Uterus (tissue), 4 donors: ENCODE measurements at places on chromosomes 5 and 9.

- no peak for DNase-seq
These were observed 6.9 kb downstream of the CAMK4 start for GRCh38 chr5:111231119-111231518.

DNA sequence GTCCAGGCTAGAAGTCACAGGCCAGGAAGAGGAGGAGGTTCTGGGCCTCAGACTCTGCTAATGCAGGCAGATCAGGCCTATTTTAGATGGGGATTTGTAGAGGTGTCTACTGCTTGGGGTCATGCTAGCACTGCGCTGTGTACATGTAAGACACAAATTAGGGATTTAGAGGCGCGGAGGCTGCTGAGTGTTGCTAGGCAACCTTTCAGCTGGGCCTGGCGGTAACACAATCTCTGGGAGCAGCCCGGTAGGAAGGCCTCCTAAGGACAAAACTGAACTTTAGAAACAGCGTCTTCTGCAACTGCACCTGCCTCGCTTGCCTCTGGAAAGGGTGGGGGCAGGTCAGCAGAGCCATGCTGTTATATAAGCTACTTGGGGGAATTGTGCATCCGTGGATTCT, 147.9 kb downstream of the MACROH2A1 start:
- DNase-seq: peak; percentile 3

- no peak for DNase-seq
These were observed 673.9 kb upstream of the RGMB start for GRCh38 chr5:98099448-98100105.

GRCh38 chr9:107464516-107464915, 25.1 kb downstream of the KLF4 start:
- DNase-seq: no peak

GRCh38 chr9:80076162-80076561, 504.4 kb downstream of the TLE4 start:
- DNase-seq: no peak

- no peak for DNase-seq
These were observed 10.5 kb downstream of the TAL2 start for GRCh38 chr9:105672711-105673234.

DNA sequence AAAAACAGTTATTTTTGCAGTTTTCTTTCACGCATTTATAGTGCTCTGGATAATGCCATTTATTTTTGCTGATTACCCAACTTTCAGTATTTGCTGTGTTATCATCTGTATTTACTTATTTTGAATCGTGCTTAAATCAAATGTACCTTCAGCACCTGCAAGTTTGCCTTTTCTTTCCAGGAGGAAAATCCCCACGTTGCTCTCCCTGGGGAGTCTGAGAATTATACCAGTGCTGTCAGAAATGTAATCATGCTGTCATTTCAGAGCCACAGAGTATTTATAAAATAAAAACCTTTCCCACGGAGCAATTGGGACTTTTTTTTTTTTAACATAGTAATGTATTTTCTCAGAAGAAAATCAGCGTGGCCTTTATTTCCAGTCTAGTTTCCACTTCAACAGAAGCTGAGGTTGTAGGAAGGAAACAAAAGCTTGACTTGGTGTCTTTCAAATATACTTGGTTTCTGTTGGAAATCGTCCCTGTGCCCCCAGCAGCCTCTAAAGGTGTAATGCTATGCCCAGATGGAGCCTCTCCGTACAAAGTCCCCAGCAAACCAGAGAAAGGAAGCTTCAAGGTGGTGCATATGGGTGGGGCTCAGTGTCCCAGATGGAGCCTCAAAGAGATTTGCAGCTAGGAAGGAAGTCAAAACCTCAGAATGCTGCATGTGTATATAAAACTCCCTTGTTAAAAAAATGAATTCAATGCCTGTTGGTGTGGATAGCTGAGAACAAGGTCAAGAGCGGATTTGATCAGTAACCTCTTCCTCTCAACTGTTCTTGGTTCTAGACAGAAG, 2.1 kb downstream of the GPR150 start:
- DNase-seq: no peak

GRCh38 chr5:115895821-115896220, 54.1 kb downstream of the AP3S1 start:
- no peak for DNase-seq

GRCh38 chr5:27845248-27845647, 806.9 kb upstream of the CDH9 start:
- no peak for DNase-seq

- DNase-seq: no peak
These were observed 39.6 kb upstream of the CSNK1G3 start for GRCh38 chr5:123472150-123472924.

GRCh38 chr5:1116109-1116740, 4.4 kb upstream of the SLC12A7 start:
- no peak for DNase-seq

DNA sequence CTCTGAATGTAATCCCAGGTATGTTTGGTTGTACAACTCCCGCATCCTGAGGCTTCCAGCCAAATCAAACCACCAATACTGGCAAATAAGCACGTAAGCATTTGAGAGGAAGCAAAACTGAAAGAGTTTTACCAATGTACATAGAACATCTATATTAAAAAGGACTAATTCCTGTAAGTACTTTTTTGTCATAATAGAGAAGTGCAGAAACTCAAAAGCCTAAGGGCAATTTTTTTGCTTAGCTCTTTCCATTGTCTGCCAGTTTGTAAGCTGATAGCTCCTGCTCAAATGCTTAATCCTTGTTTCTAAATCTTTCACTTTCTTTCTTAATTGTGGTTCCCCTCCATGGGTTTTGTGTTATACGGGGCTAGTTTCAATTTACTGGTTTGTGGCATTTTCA, 1151.8 kb downstream of the CDH12 start:
- no peak for DNase-seq

GRCh38 chr5:41373230-41373629, 137.2 kb downstream of the PLCXD3 start:
- DNase-seq: no peak

GRCh38 chr9:124399968-124400940, 15.0 kb downstream of the PSMB7 start:
- DNase-seq: no peak

DNA sequence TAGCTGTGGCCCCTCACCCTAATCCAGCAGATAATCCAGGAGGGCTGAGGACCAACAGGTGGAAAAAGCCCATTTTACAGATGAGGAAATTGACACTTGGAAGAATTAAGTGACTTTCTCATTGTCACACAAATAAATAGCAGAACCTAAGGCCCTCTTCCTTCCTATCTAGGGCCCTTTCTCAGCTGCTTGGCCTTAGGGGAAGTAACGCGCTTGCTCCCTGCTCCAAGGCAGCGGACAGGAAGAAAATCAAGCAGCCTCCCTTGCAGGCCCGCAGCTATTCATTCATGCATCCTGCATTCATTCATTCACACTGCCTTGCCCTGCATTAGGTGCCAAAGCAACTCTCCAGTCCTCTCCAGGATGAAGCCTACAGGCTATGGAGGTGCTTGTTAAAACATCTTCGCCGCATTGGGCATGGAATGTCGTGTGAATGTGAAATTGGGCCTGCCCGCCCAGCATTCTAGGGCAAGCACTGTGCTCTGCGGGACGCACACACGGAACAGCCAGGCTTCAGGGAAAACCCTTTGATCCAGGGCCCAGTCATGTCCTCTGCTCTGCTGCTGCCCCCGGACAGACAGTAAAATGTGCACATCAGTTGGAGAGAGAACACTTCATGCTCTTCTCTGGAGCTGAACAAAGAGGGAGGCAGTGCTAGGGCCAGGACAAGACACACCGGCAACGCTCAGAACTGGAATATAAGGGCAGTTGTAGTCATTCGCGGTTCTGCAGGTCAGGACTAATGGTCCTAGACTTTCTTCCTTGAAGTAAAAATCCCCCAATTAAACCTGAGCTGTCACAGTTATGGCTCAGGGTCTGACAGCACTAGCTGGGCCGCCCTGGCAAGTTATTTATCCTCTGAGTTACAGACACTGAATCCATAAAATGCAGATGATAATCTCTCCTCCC, 166.0 kb downstream of the COL23A1 start:
- no peak for DNase-seq

- no peak for DNase-seq
These were observed 15.7 kb downstream of the SLC31A1 start for GRCh38 chr9:113237026-113237425.

GRCh38 chr5:93620487-93621326, 37.7 kb downstream of the NR2F1 start:
- DNase-seq: peak; percentile 31

- DNase-seq: no peak
These were observed 12.0 kb downstream of the UIMC1 start for GRCh38 chr5:176994460-176995121.

- no peak for DNase-seq
These were observed 500.2 kb upstream of the ADAMTS16 start for GRCh38 chr5:4639946-4640345.

DNA sequence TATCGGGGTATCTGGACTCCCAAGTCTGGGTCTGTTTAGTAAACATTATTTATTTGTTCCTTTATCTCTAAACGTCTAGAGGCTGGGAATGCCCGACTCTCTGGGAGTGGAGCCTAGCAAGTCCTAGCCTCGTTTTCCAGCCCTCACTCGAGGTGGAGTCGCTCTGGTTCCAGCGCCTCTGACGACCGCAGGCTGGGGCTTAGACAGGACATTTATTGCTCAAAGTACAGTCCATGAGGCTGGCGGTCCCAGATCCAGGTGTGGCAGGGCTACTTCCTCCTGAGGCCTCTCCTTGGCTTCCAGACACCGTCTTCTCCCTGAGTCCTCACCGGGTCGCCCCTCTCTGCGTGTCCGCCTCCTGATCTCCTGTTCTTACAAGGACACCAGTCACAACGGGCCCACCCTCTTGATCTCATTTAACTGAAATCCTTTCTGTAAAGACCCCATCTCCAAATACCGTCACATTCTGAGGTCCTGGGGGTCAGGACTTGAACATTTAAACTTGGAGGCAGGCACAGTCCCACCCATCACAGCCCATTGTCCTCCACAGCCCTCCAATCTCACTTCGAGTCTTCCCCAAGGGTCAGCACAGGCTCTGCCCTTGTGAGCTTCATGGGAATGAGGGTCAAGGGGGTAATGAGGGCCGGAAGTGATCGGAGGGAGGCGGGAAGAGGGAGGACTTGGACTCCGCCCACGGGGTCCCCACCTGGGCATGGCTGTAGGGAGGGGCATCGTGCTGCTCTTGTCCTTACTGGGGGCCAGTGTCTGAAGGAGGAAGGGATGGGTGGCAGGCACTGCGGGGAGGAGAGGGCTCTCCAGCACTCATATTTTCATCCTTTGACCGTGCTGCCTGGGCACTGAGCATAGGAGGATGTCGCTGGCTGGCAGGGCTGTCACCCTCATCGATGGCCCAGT, 12.2 kb upstream of the CLPTM1L start:
- no peak for DNase-seq

GRCh38 chr5:155128786-155129512, 115.4 kb downstream of the KIF4B start:
- DNase-seq: no peak

DNA sequence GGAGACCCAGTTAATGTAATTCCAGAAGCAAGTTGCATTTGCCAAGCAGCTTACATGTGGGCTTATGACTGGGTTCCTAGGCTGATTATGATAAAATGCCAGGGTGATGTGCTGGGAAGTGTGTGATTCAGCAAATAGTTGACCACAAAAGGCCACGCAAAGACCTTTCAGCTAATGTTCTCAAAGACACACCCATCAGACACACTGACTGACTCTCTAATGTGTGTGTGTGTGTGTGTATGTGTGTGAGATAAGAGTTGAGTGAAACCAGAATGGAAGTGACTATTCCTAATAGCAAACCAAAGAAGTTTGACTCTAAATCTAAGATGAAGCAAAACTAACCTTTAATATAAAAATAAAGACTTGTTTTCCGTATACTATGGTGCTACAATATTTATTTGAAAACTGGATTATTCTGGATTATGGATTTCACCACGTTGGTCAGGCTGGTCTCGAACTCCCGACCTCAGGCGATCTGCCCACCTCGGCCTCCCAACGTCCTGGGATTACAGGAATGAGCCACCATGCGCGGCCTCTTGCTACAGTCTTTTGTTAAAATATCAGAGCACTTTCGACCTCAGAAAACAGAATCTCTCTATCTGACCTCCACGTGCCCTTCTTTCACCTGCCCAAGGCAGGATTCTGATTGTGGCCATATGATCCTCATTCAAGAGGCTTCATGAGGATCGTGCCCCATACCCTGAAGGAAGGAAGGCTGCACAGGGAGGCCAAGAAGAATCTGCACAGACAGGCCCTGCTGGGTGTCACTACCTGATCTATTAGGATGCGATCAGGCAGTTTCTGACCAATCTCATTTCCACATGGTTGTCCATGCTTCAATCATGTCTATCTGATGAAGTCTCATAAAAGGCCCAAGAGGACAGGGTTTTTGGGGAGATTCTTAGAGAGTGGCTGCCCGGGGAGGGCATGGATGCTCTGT, 75.6 kb downstream of the USP20 start:
- DNase-seq: no peak

DNA sequence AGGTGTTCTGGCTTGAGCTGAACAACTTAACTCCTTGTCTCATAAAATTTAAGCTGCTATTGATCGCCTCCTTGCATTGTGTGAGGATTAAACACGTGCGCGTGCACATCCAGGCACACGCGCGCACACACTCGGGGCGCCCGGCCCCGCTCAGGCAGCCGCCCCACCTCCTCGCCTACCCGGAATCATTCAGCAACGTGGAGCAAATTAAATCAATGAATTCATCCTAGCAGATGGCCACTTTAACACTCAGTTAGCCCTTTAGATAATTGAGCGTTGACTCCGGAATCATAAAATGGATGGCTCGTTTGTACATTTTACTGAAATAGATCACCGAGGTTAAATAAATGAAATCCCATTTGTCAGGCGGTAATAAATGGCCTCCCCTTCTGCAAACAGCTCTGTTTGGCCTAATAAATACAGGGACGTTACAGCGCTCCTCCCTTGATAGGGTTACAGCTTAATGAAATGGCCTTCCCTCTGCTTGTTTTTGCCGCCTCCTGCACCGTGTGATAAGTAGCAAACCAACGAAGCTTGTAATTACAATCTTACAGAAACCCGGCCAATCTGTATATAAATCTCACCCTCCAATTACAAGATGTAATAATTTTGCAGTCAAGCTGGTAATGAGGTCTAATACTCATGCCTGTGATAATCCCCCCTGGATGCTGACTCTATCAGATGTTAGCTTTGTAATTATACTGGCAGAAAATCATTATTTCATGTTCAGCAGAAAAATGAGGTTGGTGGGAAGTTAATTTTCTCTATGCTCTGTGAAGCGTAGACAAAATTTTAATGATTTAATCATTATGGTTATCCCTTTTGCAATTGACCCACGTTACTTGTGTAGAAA, 229.7 kb upstream of the IRX4 start:
- DNase-seq: no peak

- no peak for DNase-seq
These were observed 29.2 kb downstream of the LHX3 start for GRCh38 chr9:136175616-136176197.
